HTR-8/SVneo (cell line): ENCODE measurements at places on chromosomes 11 and 22.

GRCh38 chr11:96267496-96268032, 75.4 kb downstream of the MAML2 start:
- no peak for DNase-seq

DNA sequence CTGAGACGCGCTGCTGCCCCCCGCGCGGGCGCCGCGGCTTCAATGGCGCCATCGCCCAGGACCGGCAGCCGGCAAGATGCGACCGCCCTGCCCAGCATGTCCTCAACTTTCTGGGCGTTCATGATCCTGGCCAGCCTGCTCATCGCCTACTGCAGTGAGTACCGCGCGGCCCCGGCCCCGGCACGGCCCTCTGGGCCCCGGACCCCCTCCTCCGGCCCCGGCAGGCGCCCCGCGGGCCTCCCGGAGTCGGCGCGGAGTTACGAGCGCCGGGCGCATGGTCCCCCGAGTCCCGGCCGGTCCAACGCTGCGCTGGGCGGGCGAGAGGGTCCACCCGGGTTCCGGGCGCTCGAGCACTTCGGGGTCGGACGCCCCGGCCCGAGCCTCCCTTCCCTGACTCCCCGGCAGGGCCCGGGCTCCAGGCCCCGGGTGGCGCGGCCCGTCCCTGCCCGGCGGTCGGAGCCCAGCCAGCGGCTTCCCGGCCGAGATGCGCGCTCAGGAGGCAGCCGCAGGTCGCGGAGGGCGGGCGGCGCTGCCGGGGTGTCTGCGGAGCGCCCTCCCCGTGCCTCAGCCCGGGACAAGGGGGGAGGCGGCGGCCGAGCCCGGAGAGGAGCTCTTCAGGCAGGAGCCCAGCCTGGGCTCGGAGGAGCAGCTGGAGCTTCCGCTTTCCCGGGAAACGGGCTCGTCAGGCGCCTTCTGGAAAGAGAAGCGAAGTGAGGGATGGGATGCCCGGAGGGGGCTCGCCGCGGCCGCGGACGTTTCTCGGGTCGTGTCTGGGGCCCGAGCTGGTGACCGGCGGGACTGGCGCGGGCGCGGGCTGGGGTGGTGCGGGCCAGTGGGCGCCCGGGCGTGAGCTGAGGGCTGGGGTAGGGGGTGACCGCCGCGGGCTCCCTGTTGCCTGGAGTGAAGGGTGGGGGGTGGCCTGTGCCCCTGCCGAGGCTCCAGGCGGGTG, 1337.8 kb downstream of the BRD1 start:
- DNase-seq, result no peak

DNA sequence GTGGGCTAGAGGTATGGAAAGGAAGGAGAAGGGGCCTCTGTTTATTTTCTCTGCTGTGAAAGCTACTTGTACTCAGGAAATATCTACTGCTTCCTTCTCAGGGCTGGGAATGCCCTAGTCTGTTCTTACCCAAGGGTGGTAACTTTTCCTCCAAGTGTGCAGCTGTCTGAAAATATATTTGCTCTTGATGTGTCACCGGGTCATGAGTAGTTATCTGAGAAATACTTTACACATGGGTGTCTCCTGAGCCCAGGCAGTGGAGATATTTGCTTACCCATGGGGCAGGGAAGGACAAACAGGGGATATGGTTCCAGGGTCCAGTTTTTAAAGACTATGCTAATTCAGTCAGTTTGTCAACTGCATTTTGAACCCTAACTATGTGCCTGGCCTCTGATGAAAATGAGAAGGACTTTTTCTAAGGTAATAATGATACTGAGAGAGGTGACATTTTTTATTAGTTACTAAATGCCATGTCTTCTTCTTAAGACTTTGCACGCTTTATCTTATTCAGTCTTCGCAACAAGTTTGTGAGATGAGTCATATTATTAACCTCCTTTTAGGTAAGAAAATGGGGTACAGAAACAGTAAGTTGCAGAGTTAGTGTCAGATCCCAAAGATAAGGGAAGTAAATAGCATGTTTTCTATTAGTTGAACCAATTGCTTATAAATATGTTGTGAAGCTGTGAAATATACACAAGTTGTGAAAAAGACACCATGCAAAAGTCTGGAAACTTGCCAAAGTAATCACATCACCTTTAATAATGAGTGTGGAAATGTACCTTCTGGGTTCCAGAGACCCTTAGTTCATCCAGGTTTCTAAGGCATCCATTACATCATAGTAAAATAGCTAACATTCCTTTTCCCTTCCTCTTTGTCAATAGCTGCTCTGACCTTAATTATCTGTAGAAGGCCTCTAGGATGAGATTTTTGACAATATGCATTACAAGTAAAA, 22.9 kb downstream of the SYTL2 start:
- DNase-seq, result no peak

GRCh38 chr11:19101796-19102520, 15.0 kb upstream of the ZDHHC13 start:
- no peak for DNase-seq

DNA sequence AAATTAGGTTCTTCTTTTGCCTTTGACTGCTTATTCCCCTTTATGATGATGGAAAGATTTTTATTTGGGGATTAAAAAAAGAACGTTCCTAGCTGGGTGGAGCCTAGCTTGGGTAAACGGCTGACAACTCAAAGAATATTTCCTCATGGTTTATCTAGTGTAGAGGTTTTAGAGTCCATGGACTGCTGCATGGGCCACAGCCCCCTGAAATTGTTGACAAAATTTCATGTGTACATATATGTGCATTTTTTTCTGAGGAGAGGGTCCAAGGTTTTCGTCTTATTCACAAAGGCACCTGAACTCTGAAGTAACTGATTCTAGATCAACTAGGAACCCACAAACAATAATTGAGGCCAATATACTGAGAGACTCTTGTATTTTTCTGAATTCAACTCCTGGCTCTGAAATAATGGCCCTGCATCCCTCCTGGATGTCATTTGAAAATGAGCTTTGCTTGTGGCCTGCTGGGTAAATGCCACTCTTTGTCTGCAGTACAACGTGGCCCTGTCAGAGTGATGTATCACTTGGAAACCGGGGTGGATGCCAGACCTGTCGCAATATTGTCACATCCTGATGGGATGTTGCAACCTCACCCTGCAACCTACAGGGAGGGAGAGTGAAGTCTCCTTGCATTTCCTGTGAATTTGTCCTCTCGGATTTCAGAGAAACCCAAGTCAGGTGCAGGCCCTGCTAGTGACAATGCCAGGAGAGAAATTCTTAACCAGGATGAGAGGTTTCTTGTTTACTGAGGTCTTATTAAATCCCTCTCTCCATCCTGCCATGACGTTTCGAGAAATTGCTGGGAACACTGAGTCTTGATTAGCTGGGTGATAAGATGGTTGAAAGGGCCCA, 33.8 kb downstream of the EHF start:
- no peak for DNase-seq

- DNase-seq, result peak; percentile 31
Observed at GRCh38 chr11:83157594-83158356, 844 bp downstream of the PCF11 start.

GRCh38 chr11:95101935-95102334, 12.3 kb downstream of the ENDOD1 start:
- no peak for DNase-seq

DNA sequence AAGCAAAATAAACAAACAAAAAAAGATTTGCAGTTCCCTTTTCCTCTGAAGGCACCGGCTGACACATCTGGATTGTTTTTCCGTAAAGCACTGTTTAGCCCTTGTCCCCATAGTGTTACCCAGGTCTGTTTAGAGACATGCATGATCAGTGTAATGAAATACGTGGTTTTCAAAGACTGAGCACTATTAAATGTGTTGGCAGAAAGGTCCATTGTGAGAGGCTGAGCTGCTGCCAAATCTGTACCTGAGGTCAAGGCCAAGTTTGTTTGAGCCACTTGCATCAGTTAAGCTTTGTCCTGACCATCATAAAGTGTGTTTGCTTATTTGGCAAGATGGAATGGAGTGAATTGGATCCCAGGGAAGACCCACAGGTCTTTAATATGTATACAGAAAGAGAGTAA, 26.3 kb downstream of the CTR9 start:
- no peak for DNase-seq

DNA sequence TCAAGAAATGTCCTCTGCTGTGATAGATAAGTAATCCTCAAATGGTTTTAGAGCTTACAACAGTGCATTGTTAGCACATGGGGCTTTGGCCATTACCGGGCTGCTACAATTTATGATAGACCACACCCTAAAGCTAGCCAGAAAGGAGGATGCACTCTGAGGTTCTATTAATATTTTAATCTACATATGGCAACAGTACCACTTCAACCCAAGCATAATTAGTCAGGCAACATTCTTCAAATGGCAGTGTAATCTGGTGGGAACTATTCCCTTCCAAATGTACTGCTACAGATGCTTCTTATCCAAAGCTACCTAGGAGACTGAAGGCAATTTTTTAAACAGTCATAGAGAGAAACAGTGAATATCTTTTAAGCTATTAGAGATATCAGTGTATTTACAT, 697.6 kb downstream of the KCNA4 start:
- DNase-seq, result no peak

GRCh38 chr11:35118906-35119305, 20.1 kb upstream of the CD44 start:
- DNase-seq, result no peak

DNA sequence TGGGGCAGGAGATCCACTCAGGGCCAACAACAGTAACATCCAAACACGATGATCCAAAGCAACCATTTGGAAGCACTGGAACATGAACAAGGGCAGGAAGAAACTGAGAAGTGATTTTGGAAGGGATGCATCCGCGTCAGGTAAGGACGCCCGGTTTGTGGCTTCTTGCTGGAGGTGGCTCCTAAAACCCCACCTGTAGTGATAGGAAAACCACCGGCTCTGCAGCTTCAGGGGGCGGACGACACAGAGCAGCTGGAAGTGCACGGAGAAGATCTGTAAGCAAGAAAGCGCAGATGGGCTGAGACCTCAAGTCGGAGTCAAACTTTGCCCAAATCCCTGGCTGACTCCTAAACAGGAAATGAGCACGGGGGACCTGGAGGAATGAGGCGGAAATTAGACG, 1066.1 kb downstream of the BRD1 start:
- no peak for DNase-seq

DNA sequence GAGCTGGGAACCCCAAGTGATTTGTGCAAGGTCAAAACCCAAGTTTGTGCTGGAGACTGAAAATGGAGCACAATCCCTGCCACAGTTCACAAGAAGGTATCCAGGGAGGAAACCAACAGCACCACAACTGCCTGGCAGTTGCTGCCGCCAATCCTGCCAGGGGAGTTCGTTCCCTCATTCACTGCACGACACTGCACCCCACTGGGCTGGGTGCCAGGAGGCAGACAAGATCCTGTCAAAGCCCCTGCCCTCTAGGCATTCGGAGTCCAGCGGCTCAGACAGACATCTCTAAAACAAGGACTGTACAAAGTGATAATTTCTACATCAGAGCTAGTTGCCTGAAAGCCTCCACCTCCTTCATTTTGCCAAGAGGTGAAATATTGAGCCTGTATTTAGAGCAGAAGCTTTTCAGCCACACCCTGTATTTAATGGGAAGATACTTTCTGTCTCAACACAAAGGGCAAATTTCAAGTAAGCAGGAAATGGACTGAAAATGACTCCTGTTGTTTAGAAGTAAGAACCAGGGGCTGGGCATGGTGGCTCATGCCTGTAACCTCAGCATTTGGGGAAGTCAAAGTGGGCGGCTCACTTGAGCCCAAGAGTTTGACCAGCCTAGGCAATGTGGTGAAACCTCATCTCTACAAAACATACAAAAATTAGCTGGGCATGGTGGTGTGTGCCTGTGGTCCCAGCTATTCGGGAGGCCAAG, 277.4 kb upstream of the NARS2 start:
- no peak for DNase-seq

DNA sequence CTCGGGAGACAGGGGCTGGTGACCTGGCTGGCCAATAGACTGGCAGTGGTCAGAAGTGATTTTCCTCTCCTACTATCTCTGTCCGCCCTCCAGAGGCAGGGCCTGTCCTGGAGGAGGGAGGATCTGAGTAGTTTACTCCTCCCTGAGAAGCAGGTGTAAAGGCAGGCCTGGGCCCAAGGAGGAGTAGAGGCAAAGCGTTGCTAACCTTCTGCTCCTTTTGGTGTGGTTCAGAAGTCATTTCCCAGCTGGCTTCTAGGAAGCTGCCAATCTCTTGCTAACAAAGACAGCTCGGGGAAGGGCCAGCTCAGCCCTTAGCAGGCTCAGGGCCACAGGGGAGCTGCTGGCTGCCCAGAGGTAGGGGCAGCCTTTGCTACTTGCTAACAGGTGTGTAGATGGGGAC, 151.1 kb upstream of the NECTIN1 start:
- no peak for DNase-seq

GRCh38 chr22:37672920-37673455, 2.4 kb upstream of the LGALS1 start:
- DNase-seq, result no peak

DNA sequence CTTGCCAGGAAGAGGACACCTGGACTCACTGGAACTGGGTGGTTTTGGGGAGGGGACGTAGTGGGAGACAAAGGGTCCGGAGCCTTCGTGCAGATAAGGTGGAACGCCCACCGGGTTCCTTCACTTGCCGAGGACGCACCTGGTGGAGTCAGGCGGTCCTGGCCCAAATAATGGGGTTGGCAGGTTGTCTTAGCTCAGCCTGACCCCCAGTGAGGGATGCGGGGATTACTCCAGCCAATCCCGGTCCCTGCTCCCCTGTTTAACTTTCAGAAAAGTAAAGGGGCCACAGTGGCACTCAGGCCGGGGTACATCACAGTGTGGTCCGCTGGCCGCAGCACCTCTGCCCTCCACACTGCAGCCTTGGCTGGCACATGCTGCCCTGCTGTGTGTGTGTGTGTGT, 18.0 kb downstream of the A4GALT start:
- DNase-seq, result no peak

- DNase-seq, result no peak
Observed at GRCh38 chr22:38724926-38725571, 19.3 kb downstream of the GTPBP1 start.

- DNase-seq, result no peak
Observed at GRCh38 chr22:17266251-17266971, 47.2 kb upstream of the ADA2 start.

GRCh38 chr11:116093481-116094270, 589.5 kb upstream of the CADM1 start:
- no peak for DNase-seq

GRCh38 chr22:17888439-17888838, 114.2 kb upstream of the BID start:
- no peak for DNase-seq

DNA sequence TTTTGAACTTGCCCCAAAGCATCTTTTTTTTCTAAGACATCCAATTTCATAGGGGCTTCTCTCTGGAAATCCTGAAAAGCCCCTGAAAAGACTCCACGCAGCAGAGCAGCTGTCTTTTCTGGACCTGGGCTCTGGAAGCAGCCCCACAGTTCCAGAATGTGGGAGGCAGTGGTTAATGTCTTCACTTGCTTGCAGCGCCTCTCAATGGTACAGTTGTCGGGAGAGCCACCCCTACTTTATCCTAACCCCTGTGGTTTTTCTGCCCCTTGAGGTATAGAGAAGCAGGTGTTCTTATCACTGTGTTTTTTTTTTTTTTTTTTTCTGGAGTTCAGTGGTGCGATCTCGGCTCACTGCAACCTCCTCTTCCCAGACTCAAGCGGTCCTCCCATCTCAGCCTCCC, 83.4 kb upstream of the SORL1-AS1 start:
- no peak for DNase-seq

- no peak for DNase-seq
Observed at GRCh38 chr11:14225666-14226065, 133.3 kb downstream of the RRAS2 start.
